ENCODE measurements at places on chromosomes 5 and 9.

GRCh38 chr9:135667463-135668001 is 4.4 kb downstream of the LCN9 start:
- DNase-seq = no peak

GRCh38 chr5:38078161-38078560 is 180.2 kb upstream of the EGFLAM start:
- DNase-seq = no peak

GRCh38 chr5:83099445-83099844 is 22.1 kb downstream of the XRCC4 start:
- DNase-seq = no peak

DNA sequence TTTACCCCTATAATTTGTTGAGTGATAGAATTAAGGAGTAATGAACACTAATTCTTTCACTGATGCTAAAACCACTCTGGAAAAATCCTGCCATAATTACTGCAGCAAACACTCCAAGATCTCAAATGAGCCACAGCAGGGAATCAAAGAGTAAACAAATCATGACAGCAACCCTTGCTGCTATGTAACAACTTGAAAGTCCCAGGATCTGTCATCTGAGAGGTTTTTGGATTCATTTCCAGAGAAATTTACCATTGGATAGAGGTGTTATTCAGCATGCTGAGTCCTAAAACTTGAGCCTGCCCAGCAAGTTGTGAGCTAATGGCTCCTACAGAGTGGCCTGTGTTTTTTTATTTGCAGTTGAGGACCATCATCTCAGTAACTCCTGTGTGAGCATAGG is 59.2 kb downstream of the PRLR start:
- no peak for DNase-seq

DNA sequence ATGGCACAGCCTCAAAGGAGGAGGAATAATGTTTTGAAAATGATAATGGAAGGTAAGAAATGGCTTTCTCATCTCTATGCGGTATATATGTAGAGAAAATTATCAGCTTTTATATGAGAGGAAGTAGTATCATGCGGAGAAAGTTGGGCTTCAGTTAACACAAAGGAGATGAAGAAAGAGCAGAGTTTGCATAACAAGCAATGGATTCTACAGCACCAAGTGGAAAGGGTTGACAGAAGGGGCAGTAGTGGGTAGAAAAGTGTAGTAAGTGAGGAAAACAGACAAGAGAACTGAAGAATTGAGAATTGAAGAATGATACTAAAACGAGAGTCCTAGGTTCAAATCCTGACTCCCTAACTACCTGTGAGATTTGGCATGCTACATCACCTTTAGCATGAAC is 51.0 kb downstream of the GNG10 start:
- no peak for DNase-seq

- DNase-seq = no peak
Observed at GRCh38 chr5:141866096-141866495, 12.1 kb downstream of the PCDH1 start.

DNA sequence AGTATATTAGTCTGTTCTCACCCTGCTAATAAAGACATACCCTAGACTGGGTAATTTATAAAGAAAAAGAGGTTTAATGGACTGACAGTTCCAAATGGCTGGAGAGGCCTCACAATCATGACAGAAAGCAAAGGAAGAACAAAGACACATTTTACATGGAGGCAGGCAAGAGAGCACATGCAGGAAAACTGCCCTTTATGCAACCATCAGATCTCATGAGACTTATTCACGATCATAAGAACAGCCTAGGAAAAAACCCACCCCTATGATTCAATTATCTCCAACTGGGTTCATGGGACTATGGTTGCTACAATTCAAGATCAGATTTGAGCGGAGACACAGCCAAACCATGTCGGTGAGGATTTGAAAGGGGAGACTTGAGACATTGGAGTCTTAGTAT is 252.8 kb upstream of the PPP1R2B start:
- DNase-seq = no peak

GRCh38 chr5:150206098-150206778 is 16.4 kb downstream of the SLC6A7 start:
- no peak for DNase-seq

- DNase-seq = no peak
Observed at GRCh38 chr5:52767766-52768480, 19.8 kb upstream of the ITGA1 start.

- no peak for DNase-seq
Observed at GRCh38 chr5:171743436-171744076, 42.1 kb upstream of the SMIM23 start.

DNA sequence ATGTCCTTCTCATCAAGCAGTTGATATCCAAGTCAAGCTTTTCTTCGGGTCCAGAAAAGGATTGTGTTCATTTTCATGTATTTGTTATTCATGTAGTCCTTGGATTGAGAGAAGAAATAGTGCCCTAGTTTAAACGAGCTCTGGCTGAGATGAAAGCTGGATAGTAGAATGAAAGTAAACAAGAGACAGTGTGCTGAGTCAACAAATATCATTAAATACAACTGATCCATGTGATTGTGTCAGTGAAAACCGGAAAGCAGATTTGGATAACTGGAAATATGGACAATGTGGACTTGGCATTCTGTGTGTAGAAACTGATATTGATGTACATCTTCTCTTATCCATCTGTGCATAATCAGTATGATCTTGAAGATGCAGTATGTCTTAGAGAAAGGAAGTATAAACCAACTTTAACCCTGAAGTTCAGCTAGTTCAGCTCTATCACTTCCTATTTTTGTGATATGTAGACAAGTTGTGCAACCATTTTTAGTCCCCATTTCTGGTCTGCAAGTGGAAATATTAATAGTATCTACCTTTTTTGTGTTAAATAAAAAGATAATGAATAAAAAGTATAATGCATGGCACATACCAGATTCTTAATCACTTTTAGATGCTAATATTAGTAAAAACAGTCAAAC is 4.4 kb downstream of the MUSK start:
- no peak for DNase-seq

DNA sequence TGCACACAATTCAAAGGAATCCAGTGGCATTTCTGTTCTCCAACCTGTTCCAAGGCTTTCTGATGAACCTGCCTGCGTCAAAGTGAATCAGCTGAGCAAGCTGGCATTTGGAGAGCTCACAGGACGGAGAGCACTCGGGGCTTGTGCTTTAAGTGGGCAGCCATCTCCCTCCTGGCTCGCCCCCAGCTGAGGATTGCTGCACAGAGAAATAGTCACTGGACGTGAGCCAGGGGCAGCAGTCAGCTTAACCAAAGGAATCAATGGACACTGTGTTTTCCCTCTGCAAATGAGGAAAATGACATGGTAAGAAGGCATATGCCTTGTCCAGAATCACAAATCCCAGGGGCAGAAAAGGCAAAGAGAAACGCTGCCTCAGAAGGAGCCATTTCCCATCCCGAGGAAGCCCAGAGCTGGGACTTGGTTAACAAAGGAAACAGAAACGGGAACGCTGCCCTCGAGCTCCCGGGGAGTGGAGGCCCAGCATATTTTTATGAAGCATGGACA is 299.4 kb downstream of the ZSWIM6 start:
- DNase-seq = no peak
